ENCODE measurements at places on chromosomes 5 and 9.

DNA sequence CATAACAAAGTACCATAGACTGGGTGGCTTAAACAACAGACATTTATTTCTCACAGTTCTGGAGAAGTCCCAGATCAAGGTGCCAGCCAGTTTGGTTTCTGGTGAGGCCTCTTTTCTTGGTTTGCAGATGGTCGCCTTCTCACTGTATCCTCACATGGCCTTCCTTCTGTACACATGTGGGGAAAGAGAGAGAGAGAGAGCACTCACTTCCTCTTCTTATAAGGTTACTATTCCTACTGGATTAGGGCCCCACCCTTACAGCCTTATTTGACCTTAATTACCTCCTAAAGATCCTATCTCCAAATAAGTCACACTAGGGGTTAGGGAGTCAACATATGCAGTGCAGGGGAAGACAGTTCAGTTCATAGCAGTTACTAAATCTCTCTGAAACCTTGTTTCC, 205.6 kb upstream of the GDNF start:
- DNase-seq: no peak

DNA sequence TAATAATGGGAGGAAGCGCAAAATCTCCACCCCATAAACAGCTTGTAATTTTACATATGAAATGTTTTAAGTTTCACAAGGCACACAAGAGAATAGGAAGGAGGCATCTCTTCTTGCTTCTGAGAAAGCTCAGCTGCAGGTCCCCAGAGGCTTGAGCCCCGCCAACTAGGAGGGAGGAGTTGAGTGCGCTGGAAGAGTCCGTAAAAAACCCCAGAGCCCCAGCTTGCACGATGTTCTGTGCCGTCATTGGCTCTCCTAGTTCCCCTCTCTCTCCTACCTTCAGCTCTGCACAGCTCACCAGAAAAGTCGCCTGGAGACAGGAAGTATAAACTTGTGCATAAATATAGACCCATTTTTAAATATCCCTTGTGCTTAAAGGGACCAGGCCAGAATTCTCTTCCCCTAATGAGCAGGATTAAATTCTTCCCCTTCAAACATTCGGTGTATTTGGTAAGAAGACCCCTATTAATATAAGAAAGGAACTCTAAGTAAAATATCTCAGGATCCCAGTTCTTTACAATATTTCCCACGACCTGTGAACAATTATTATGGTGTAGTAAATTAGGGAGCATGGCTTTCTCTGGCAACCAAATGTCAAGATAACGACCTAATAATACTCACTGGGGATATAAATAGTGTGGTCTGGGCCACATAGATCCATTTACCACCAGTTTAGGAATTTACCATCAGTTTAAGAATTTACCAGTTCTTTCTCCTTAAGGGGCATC, 13.7 kb downstream of the GLRX start:
- DNase-seq: peak; percentile 89

- DNase-seq: no peak
These were observed 95.6 kb downstream of the MLLT3 start for GRCh38 chr9:20526500-20527319.

GRCh38 chr9:124364141-124364540, 51.1 kb downstream of the PSMB7 start:
- DNase-seq: no peak

GRCh38 chr5:150623152-150623877, 17.1 kb upstream of the SYNPO start:
- DNase-seq: no peak

DNA sequence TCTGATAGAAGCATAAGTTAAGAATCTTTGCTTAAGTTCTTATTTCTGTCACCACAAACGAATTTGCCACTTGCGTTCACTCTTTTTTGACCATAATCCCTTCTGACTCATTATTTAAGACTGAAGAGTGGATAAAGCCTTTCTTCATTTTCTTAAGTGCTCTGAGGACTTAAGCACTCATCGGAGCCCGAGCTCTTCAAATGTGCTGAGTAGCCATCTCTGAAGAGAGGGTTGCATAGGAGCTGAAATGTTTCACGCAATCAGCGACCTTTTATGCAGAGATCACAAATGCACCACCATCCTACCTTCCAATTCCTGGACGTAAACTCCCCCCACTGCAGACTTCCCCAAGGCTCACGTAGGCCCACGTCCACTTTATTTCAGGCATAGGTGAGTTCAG, 699.2 kb downstream of the IRX1 start:
- DNase-seq: no peak

Data from CD4-positive, alpha-beta T cell treated with Interleukin-15 for 1 hour (primary cell).